Ascending aorta (tissue), 2 donors: ENCODE measurements at places on chromosomes 12 and 14.

- no peaks in the 10 kb centered on the region for H3K27me3 ChIP-seq
- H3K4me1 ChIP-seq: no peaks in the 10 kb centered on the region
- no peak for DNase-seq
Measured at GRCh38 chr14:45868377-45868776, 615.4 kb upstream of the MIS18BP1 start.

GRCh38 chr12:124429535-124429934, 134.6 kb downstream of the RFLNA start:
- no peaks in the 10 kb centered on the region for H3K27me3 ChIP-seq
- no peak overlapping the region for H3K4me3 ChIP-seq
- H3K4me1 ChIP-seq: peaks cover 14% of the 10 kb centered on the region
- H3K36me3 ChIP-seq: peaks cover 50% of the 10 kb centered on the region
- no peak for DNase-seq
- H3K27ac ChIP-seq: no peak overlapping the region

DNA sequence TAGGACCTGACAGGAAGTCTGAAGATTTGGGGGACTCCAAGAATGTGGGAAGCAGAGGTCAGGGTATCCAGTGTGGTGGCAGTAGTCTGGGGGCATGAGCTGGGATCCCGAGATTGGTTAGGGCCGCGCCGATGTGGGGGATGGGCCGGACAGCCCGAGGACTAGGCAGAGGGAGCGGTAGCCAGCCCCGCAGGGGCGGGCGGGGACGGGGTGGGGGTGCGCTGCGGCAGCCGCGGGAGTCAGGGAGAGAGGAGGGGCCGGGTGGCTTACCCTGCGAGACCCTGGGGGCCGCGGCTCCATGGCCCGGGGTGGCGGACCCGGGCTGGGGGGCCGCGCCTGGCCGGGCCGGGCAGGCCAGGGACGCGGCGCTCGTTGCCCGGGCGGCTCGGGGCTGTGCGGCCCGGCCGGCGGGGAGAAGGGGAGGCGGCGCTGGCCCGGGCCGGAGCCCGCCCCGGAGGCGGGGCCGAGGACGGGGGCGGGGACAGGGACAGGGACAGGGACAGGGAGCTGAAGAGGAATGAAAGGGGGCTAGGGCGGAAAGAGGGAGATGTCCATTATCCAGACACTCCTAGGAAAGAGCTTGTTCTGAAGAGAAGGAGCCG, 5.6 kb downstream of the ZNF385A start:
- H3K4me1 ChIP-seq: peaks cover 3% of the 10 kb centered on the region
- H3K27ac ChIP-seq: peak overlapping the region; percentile 75
- H3K27me3 ChIP-seq: no peaks in the 10 kb centered on the region
- DNase-seq: no peak

GRCh38 chr14:51996148-51996746, 6.9 kb downstream of the RTRAF start:
- H3K27ac ChIP-seq: no peak overlapping the region
- DNase-seq: no peak
- H3K36me3 ChIP-seq: peaks cover 30% of the 10 kb centered on the region
- H3K4me3 ChIP-seq: no peak overlapping the region
- no peaks in the 10 kb centered on the region for H3K4me1 ChIP-seq
- H3K27me3 ChIP-seq: no peaks in the 10 kb centered on the region

DNA sequence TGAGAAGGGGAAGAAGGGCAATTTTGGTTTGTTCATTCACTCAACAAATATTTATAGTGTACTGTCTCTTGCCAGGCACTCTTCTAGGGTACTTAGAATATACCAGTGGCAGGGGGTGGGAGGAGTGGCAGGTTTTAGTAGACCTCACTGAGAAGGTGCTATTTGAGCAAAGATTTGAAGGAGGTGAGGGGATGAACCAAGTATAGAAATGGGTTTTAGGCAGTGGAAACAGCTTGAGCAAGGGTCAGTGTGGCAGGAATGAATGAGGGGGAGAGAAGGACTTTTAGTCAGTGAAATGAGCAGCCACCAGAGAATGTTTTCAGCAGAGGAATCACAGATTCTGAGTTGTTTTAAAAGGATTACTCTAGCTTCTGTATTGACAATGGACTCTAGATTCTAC, 2.3 kb downstream of the PRIM1 start:
- no peak overlapping the region for H3K27ac ChIP-seq
- H3K27me3 ChIP-seq: no peaks in the 10 kb centered on the region
- DNase-seq: peak; percentile 27
- no peak overlapping the region for H3K4me3 ChIP-seq
- H3K36me3 ChIP-seq: peaks cover 4% of the 10 kb centered on the region
- no peaks in the 10 kb centered on the region for H3K4me1 ChIP-seq

DNA sequence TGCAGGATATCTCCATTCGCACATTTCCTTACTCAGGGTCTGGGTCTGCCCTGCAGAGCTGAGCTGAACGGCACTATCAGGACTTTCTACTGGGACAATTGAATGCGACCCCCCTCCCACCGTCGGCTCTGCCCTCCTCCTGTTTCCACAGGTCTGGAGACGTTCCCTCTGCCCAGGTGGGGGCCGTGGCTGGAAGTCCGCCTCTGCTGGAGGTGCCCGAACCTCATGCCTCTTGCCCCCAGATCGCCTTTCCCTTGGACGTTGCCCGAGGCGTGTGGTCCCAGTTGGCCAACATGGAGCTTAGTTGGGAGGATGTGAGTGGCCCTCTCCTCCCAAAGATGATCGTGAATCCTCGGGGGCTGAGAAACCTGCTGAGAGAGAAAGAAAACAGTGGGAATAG, 21.2 kb upstream of the KLC1 start:
- no peak overlapping the region for H3K27ac ChIP-seq
- peaks cover 10% of the 10 kb centered on the region for H3K4me1 ChIP-seq
- no peaks in the 10 kb centered on the region for H3K36me3 ChIP-seq
- no peaks in the 10 kb centered on the region for H3K27me3 ChIP-seq

DNA sequence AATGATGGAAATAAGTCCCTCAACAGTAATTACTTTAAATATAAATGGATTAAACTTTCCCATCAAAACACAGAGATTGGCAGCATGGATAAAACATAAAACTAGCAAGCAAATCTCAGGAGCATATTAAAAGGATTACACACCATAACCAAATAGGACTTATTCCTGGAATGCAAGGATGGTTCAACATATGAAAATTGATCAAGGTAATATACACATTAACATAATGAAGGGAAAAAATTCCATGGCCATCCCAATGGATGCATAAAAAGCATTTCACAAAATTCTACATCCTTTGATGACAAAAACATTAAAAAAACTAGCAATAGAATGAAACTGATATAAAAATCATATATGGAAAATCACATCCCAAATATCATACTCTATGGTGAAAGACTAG, 13.6 kb downstream of the CACNA2D4 start:
- H3K27ac ChIP-seq: no peak overlapping the region
- no peaks in the 10 kb centered on the region for H3K4me1 ChIP-seq
- DNase-seq: no peak
- H3K27me3 ChIP-seq: no peaks in the 10 kb centered on the region
